ENCODE measurements at places on chromosomes 3 and 15.

- DNase-seq: no peak
Measured at GRCh38 chr3:89216016-89216739, 108.8 kb downstream of the EPHA3 start.

GRCh38 chr3:15256861-15257341 is 50.9 kb downstream of the CAPN7 start:
- no peak for DNase-seq

GRCh38 chr3:4821338-4821737 is 157.9 kb upstream of the BHLHE40 start:
- no peak for DNase-seq

DNA sequence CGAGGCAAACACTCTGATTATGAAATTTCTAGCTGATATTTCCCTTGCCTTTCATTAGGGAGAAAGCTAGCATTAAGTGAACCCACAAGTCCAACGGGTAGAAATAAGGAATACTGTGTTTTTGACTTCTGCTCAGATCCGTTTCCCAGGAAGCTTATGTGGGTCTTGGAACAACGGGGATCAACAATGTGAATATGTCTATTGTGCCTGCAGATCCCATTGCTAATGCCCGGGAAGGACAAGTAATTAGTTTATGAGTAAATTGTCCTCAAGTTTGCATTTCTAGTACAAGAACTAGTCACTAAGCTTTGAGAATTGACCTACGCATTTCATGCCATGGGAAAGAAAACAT is 236.4 kb downstream of the UACA start:
- DNase-seq: no peak

- no peak for DNase-seq
Measured at GRCh38 chr3:158863247-158863646, 61.4 kb downstream of the MFSD1 start.

DNA sequence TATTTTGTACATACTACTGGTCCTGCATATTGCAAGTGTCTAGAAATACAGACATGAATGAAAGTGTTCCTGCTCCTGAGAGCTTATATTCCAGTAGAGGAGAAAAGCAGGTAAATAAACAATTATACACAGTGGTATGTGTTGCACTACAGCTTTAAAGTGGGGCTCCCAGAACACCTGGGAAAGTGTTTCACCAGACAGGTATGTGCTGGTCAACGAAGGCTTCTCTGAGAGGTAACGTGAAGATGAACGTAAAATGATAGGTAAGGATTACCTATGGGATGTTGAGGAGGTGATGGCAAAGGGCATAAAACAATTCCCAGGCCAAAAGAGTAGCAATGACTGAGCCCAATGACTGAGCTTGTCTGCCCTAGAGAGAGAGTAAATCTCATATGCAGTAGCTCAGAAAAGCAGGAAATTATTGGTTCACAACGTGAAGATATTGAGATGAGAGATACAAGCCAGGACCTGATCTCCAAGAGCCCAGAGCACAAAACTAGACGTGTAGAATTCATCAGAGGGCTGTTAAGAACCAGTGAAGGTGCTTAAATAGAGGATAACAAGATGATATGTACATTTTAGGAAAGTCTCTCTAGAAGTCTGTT is 459.1 kb upstream of the BCHE start:
- no peak for DNase-seq

GRCh38 chr15:82931221-82931620 is 21.3 kb downstream of the HOMER2 start:
- DNase-seq: no peak

GRCh38 chr3:136929977-136930670 is 27.7 kb upstream of the IL20RB start:
- DNase-seq: no peak

GRCh38 chr15:85615930-85616329 is 178.8 kb downstream of the KLHL25 start:
- no peak for DNase-seq

DNA sequence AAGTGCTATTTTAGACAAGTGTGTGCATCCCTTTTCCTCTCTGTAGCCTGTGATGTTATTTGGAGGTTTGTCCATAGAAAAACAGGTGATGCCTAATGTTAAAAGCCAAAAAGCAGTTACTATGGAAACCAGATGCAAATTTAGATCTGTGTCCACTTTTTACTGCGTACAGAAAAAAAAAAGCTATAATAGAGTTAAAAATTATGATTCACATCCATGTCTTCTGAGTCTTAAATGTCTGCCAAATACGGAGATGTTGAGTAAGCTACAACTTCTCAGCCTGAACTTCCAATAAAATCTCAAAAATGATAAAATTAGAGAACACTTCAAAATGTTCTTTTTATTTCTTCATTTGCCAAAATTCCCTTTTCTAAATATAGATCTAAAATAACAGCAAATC is 74.2 kb upstream of the GAP43 start:
- DNase-seq: no peak

- no peak for DNase-seq
Measured at GRCh38 chr3:83802801-83803200, 1156.0 kb upstream of the CADM2 start.

DNA sequence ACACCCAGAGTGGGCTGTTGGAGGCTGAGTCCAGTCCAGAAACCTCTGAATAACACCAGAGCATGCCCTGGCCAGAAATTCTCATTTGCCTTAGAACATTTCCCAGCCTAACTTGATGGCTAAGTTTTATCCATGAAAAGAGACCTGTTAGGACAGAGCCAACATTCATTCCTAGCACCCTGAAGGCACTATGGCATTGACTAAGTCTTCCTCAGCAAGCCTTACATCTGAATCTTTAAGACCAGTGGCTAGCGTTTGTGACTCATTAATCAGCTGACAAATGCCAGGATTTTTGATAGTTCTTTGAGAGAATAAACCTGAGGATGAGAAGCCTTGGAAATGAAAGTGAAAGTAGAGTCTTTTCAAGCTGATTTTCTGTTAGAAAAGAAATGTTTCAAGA is 1087.1 kb upstream of the ALCAM start:
- DNase-seq: no peak

DNA sequence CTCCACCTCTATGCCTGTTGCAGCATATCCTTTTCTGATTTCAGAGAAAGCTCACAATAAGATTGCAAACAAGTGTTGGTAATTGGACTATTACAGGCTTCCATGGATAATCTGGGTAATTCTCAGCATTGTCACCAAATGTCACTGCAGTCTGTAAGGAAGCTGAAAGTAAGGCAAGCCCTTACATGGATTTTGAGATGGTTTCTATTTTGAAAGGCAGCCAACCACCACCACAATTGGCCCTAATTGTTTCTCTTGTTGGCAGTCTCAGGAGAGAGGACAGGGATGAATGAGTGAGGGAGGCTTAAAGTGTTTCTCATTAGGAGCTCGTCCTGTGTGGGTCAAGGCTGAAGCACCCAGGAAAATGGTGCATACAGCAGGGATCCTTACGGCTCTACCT is 879.9 kb downstream of the TUSC7 start:
- no peak for DNase-seq

DNA sequence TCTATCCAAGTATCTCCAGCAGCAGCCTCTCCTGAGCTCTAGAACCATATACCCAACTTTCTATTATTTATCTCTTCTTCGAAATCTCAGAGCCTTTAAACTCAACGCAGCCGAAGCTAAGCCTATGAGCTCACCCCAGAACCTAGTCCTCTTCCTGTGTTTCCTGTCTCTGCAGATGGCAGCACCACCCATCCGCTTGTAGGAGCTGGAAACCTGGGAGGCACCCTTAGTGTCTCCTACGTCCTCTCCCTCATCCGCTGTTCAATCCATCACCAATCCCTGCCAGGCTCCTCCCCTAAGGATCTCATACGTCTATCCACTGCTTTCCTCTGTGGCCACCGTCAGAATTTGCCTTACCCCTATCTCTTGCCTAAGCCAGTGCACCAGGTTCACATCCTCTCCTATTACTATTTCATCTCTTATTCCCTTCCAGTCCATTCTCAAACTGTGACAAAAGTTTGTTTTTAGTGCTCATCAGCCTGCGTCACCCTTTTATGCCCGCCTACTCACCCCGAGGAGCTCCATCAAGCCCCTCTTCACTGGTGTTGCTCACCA is 9.6 kb downstream of the VGLL4 start:
- no peak for DNase-seq

DNA sequence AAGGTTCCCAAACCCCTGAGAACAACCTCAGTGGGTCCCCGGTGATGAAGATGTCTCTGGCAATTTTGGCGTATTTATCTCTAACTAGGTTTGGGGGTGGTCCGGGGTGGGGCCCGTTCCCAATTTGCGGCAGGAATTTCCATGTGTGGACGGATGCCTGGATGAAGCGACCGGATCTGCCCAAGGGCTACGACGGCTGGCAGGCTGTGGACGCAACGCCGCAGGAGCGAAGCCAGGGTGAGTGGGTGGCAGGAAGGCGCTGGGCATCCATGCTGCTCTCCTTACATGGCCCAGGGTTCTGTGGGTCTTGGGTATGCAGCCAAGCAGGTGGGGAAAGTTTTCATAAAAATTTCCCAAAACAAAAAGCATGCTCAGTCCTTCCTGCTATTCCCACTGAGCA is 29.3 kb downstream of the TGM4 start:
- DNase-seq: no peak

GRCh38 chr3:53850895-53851294 is 4.5 kb downstream of the IL17RB start:
- no peak for DNase-seq

GRCh38 chr3:87867001-87867400 is 191.8 kb downstream of the CGGBP1 start:
- DNase-seq: no peak

DNA sequence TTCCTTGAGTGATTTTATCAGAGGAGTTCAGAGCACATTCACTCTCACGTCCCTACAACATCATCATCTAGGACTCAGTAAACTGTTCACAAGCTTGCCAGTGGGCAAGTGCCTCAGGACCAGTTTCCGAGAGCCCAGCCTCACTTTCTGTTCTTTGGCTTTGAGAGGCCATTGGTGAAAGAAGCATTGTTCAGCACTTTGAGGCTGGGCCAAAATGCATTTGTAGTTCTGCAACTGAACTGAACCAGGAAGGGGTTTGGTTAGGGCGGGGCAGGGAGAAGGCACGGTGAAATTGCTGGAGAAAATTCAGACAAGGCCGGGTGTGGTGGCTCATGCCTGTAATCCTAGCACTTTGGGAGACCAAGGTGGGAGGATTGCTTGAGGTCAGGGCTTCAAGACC is 222.1 kb upstream of the CHRM5 start:
- DNase-seq: no peak

GRCh38 chr15:98493966-98494511 is 154.3 kb upstream of the IGF1R start:
- no peak for DNase-seq

- DNase-seq: no peak
Measured at GRCh38 chr15:89515477-89515876, 19.1 kb upstream of the RHCG start.

DNA sequence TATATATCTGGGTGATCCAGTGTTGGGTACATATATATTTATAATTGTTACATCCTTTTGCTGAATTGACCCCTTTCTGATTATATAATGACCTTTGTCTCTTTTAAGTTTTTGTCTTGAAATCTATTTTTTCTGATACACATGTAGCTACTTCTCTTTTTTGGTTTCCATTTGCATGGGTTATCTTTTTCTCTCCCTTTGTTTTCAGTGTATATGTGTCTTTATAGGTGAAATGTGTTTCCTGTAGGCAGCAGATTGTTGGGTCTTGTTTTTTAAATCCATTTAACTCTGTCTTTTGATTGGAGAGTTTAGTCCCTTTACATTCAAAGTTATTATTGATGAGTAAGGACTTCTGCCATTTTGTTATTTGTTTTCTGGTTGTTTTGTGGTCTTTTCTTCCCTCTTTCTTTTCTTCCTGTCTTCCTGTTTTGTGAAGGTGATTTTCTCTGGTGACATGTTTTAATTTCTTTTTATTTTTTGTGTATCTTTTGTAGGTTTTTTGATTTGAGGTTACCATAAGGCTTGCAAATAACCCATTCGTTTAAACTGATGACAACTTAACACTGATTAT is 56.8 kb downstream of the STARD9 start:
- no peak for DNase-seq

DNA sequence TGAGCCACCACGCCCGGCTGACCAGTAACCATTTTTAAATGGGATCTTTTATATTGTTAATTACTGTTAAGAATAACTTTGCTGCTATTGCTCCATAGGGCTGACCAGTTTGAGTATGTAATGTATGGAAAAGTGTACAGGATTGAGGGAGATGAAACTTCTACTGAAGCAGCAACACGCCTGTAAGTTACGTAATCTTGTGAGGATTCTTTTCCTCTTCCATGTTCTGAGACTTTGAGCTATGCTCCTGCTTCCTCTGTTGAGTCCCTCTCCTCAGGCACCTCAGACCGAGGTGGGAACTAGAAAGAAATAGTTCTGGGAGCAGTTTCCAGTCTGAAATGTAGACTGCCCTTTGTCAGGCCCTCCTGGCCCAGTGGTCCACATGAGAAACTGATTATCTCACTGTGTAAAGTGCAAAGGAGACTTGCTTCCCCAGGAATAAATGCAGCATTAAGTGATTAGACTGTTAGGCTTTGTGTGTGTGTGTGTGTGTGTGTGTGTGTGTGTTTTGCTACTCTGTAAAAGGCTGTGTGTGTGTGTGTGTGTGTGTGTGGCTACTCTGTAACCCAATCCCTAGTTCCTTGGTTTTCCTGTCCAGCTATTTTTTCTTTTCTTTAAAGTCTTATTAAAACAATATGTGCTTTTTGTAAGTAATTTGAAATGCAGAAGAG is 5.2 kb downstream of the POLR2H start:
- no peak for DNase-seq

- no peak for DNase-seq
Measured at GRCh38 chr3:182393830-182394367, 399.4 kb upstream of the ATP11B start.

GRCh38 chr3:68018275-68018674 is 363.9 kb upstream of the SUCLG2 start:
- DNase-seq: no peak

- DNase-seq: no peak
Measured at GRCh38 chr3:125098611-125099291, 43.0 kb upstream of the HEG1 start.

- DNase-seq: no peak
Measured at GRCh38 chr3:98259707-98260106, 4.3 kb upstream of the OR5H6 start.

- DNase-seq: no peak
Measured at GRCh38 chr3:186465508-186465907, 78.7 kb downstream of the CRYGS start.

Measured in stimulated activated CD4-positive, alpha-beta T cell treated with anti-CD3 and anti-CD28 coated beads, Interleukin-15, amount 100 ng/mL, for 1 hour (primary cell).